ENCODE measurements at places on chromosomes 5 and 9.

DNA sequence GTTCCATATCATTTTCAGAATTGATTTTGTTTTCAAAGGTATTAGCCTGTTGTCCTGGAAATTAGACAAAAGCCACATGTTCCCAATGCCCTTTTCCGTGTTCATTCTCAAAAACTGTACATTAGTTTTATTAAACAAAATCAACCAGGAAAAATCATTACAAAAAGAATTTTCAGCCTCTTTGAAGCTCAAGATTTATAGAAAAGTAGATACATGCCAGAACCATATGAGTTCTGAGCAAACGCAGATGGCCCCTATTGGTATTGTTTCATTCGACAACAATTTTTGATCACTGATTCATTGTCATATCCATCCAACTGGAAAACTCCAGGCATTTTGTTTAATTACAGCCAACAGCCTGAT lies 148.5 kb upstream of the GRAMD2B start:
- DNase-seq: no peak

DNA sequence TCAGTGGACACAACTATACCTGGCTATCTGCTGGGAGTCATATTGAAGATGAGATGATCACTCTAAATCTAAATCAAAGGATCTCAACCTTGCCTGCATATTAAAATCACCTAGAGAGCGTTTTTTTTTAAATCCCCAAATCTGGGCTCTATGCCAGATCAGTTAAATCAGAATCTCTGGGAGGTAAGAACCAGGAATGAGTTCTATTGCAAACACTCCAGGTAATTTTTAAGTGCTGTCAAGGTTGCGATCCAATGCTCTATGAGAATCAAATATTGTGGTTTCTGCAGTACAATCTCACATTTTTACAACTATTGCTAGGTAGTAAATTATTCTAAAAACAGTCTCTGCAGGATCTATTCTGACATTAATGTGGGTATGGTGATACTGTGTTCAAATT lies 202.3 kb upstream of the OR13F1 start:
- no peak for DNase-seq

GRCh38 chr5:176633598-176633997 lies 3.1 kb downstream of the EIF4E1B start:
- DNase-seq: no peak

DNA sequence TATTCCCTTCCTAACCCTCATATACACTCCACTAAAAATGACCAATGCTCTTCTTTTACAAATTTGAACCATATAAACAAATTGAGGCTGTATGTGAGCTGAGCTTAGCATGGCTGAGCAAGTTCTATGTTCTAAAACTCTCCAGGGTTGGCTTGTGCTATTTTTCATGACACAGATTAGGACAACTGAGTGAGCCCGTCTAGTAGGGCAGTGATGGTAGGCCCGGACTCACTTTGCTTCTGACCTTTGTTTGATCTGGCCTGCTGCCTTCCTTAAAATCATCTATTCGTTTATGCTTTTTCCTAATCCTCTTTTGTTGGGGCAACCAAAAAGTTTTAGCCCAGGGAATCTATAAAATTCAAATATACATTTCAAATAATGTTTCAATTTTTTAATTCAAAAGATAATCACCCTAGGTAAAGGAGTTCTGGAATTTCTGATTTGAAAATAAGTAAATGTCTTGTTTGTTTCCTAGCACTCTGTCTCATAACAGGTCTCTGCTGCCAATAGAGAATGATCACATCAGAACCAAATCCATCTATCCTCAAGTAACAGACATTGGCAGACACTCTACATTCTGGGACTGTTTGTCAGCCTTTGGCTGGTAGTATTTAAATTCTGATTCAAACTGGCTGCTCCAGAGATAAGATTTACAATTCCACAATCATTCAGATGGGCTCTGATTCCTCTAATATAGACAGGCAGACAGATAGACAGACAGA lies 217.0 kb upstream of the TARS1 start:
- no peak for DNase-seq

DNA sequence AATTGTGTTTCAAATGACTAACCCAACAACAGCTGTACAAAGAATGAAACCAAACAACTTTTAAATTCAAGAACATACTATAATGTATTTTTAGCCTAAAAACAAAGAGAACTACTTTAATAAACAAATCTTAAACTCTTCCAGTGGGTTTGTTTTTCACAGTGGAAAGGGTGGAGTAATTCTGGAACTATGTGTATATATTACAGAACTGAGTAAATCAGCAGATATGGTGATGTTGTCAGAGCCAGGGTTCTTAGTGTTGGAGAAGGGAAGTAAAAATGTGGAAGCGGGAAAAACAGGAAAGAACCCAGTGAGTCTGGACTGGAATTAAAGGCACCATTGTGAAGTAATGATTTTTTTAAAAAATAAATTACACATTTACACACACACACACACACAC lies 144.9 kb downstream of the CDK5RAP2 start:
- DNase-seq: no peak

DNA sequence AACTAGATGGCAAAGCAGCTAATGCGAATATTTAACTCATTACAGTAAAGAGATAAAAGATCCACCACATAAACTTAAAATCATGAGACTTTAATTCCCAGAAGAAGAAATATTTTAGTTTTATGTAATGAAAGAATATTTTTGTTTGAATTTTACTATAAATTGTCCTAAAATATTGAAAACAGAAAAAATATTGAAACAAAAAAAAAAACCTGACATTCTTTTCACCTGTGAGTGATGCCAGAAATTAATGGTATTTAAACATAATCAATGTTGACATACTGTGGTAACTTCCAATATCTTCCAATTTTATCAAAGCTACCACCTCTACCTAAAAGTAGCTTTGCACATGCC lies 153.2 kb downstream of the MEF2C start:
- no peak for DNase-seq

DNA sequence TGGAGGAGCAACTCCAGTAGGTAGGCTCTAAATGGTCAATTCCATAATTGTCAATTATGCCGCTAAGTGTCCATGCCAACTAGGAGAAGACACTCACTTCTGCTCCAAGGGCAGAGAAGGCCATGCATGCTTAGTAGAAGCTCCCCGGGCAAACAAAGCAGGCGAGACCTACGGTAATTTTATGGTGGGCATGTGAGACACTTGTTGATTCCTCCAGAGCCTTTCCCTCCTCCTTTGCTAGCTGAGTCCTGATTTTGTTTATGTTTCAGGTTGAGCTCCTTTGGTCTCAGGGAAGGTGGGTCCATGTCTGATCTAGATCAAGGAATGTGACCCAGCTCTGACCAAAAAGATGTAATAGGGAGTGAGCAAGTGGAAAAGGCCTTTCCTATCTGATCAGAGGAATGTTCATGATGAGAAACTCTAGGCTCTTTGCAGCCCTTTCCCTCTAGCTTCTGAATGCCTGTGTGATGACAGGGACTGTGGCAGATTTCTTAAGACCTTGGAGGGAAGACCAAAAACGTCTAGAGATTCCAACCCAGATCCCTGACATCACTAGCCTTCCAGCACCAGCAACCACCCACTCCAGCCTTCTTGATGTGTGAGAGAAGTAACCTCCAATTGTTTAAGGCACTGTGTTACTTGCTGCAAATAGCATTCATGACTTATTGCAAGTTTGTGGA lies 7.7 kb upstream of the CPEB4 start:
- DNase-seq: no peak

DNA sequence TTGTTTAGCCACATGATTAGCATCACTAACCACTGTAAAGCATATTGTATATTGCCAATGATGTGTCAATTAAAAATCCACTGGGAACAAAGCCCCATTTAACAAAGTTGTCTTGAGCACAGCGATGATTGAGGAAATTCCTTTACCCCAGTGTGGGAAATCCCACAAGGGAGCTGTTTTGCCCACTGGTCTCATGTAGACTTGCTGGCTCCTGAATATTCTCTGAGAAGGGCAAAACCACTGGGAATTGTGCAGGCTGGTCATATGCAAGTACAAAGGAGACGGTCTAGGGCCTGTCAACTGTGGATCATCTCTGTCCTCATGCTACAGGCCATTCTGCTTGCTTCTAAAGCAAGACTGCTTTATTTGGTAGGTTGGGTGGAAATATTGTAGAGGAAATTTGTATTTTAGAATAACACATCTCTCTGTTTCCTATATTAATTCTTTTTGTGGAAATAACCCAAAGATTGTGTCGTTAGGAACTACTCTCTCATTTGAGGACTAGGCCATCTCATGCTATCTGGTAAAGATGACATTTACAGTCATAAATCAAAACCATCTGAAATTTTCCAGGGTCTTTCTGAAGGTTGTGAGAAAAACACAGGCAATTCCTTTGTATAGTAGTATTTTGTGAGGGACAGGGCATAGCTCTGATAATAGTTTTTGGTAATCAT lies 60.2 kb downstream of the PARP8 start:
- no peak for DNase-seq

DNA sequence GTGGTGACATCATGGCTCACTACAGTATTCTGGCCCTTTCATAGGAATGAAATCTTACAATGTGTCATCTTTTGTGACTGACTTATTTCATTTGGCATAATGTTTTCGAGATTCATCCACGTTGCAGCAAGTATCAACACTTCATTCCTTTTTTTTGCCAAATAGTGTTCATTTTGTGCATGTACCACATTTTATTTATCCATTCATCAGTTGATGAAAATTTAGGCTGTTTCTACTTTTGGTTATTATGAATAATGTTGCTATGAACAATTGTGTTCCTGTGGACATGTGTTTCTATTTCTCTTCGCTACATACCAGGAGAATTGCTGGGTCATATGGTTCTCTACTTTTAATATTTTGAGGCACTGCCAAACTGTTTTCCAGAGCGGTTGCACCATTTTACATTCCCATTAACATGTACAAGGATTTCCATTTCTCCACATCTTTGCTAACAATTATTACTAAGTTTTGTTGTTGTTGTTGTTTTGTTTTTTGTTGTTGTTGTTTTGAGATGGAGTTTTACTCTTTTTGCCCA lies 43.5 kb downstream of the RMI1 start:
- DNase-seq: no peak

DNA sequence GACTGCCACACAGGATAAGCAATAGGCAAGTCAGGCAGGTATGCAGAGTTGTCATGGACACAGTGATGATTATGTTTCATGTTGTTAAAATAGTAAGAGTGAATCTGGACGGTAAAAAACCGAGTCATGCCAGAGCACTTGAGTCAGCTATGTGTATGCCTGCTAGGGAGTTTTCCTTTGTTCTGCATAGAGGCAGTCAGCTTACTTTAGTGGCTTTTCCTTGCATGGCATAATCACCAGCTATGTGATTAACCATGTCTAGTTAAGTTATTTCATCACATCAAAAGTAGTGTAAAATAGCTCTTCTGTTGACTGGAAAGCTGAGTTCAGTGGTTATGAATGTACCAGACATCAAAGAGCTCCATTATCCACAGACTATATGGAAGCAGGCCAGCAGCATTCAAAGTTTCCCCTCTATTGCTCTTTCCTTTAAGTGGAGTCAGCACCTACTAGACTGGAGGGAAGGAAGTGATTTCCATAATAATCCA lies 989.8 kb downstream of the TLE1 start:
- DNase-seq: no peak

DNA sequence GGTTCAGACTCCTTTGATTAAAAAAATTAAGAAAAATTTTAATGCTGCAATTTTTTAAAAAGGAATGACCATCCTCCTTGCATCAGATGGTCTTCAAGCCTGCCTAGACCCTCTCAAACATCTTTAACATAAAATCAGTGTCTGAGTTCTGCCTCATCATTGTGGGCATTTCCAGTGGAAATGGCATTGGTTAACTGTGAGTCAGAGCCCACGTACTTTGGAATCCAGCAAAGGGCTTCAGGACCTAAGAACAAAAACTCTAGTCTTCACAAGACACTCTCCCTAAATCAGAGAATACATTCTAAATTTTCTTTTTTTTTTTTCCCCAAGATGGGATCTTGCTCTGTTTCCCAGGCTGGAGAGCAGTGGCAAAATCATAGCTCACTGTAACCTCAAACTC lies 9.4 kb upstream of the C5orf15 start:
- no peak for DNase-seq

DNA sequence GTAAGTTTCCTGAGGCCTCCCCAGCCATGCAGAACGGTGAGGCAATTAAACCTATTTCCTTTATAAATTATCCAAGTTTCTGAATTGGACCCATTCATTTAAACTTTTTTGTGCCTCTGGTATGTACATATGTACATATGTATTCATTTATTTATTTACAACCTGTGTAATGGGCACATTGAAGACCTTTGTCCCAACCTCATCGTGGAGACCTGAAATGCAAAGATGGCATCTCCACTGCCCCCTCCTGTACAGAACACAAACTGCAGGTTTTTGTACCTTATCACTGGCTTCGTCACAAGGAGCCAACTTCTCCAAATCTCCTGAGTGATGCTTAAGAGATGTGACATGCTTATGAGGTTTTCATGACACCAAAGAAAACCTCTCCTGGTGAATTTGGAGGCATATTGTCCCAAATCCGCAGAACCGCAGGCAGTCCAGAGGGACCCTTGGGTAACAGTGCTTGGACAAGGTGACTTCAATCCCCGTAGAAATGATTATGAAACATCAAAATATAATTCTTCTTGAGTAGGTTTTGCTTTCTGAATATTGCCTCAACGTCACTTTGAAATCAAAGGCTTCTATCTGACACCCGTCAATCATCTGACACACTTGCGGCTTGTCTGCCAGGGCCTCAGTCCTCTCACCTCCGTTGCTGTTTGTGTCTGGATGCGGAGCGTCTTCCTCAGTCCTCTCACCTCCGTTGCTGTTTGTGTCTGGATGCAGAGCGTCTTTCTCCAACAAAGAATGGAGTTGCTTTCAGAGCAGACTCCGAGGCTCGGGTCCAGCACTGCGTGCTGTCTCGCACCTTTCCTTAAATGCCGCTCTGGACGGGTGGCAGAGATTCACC lies 135.0 kb upstream of the IRX4 start:
- DNase-seq: no peak

GRCh38 chr9:31166516-31166915 lies 1217.9 kb upstream of the ACO1 start:
- no peak for DNase-seq

DNA sequence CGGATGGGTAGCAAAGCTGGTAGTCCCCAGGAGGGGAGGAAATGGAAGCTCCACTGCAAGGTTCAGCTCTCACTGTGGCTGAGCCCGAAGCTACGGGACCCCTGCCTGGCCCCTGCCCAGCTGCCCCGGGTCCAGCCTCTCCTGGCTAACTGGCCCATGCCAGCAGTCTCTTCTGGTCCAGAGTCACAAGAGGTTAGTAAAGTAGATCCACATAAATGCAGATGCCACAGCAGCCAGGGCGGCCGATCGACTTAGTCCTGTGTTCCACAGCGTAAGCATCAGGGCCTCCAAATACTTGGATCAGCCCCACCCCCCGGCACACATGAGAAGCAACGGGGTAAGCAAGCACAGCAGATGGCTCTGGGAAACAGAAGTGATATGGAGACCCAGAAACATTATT lies 42.1 kb downstream of the MRPL36 start:
- no peak for DNase-seq

DNA sequence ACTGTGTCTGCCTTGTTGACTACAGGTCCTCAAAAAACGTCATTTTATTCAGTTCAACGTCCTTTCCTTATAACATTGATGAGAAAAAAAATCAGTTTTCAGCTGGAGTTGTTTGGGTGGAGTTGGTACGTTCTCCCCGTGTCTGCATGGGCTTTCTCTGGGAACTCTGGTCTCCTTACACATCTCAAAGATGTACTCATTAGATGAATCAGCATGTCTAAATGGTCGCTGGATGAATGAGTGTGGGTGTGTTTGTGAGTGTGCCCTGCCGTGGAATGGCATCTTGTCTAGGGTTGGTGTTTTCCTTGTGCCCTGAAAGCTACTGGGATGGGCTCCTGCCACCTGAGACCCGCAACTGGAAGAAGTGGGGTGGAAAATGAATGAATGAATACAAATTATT lies 30.1 kb downstream of the EGR1 start:
- DNase-seq: no peak
